Activated CD8-positive, alpha-beta T cell treated with anti-CD3 and anti-CD28 coated beads for 36 hours (primary cell): ENCODE measurements at places on chromosomes 1 and 21. TPM values are rescaled to one million over a fixed set of nuclear protein-coding genes. Genes with fewer than 3 reads are reported as not detected.
A peak's percentile ranks its signal among the peaks of the same experiment; 100 is the strongest.

- H3K27ac ChIP-seq = no peak overlapping the region
- peaks cover 18% of the 10 kb centered on the region for H3K4me1 ChIP-seq
- peaks cover 9% of the 10 kb centered on the region for H3K36me3 ChIP-seq
- H3K4me3 ChIP-seq = no peak overlapping the region
Measured at GRCh38 chr1:2312515-2313301, 78.6 kb downstream of the MORN1 start.

GRCh38 chr1:74375376-74375775 lies 137.0 kb downstream of the LRRC53 start:
- no peaks in the 10 kb centered on the region for H3K27me3 ChIP-seq
- H3K4me3 ChIP-seq = no peak overlapping the region
- no peaks in the 10 kb centered on the region for H3K36me3 ChIP-seq
- no peaks in the 10 kb centered on the region for H3K4me1 ChIP-seq
- H3K27ac ChIP-seq = no peak overlapping the region

DNA sequence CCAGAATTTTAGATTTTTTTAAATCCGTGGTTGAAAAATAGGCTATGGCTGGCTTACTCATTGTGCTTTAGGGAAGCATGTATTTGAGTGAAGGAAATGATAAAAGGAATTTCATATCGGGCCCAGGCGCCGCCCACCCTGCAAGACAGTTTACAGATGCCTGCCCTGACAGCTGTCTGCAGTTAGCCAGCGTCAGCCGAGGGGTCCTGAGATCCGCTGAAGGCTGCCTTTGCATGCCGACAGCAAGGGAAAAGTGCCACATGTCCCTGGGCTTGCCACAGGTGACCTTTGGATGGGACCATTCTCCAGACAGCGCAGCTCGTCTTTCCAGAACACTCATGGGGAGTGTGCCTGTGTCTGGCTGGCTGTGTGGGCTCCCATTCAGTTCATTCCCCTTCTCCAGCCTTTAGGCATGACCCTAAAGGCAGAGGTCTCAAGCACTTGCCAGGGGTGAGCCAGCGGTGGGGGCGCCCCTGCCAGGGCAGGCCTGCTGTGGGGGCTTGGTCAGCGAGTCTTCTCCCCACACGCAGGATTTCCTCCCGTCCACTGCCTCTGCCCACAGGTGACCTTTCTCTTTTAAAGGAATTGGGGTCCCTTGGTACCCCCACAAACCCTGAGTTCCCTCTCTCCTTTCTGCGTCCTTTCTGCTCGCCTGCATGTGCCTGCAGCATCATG lies 46.1 kb upstream of the TRAPPC10 start:
- H3K4me1 ChIP-seq = peaks cover 7% of the 10 kb centered on the region
- DNase-seq = no peak
- peaks cover 15% of the 10 kb centered on the region for H3K36me3 ChIP-seq
- H3K4me3 ChIP-seq = no peak overlapping the region
- H3K27me3 ChIP-seq = no peaks in the 10 kb centered on the region

DNA sequence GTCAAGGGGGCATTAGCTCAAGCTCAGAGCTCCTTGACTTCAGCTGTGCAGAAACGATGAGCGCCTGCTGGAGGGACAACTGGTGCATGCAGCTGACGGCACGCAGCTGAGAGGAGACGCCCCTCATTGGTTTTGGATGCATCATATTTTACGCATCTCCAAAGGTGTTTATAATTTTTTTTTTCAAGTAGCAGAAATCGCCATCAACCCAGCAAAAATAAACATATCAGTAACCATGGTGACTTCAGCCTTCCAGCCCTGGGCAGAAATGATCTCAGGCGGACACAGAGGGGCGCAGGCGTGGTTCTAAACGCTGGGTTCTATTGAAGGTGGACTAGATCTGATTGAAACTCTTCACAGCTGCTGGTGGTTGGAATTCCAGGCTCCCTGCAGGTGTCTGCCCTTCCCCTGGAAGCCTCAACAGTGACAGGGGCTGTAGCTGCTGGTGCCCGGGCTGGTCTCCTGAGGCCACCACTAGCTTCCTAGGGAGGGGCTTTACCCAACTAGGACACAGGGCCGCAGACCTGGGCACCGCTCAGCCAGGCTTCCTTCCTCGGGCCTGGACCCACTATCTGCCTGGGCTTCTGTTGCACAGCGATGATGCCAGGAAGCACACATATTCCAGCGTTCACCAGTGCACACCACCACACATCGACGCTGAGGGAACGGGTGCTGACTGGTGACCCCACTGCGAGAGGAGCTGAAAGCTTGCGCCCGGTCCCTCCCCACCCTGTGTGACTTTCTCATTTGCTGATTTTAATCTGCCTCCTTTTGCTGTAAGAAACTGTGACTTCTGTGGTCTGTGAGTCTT lies 63.7 kb upstream of the ABCG1 start:
- no peak for DNase-seq
- H3K27me3 ChIP-seq = no peaks in the 10 kb centered on the region
- H3K27ac ChIP-seq = no peak overlapping the region
- peaks cover 8% of the 10 kb centered on the region for H3K4me1 ChIP-seq
- H3K36me3 ChIP-seq = no peaks in the 10 kb centered on the region
- H3K4me3 ChIP-seq = no peak overlapping the region

- H3K4me3 ChIP-seq = no peak overlapping the region
- H3K4me1 ChIP-seq = no peaks in the 10 kb centered on the region
- H3K36me3 ChIP-seq = no peaks in the 10 kb centered on the region
- no peak for DNase-seq
- no peaks in the 10 kb centered on the region for H3K27me3 ChIP-seq
- H3K27ac ChIP-seq = no peak overlapping the region
Measured at GRCh38 chr21:39673736-39674135, 61.0 kb downstream of the B3GALT5 start.

GRCh38 chr1:248828845-248829244 lies 3.1 kb upstream of the SH3BP5L start:
- no peak overlapping the region for H3K4me3 ChIP-seq
- peaks cover 2% of the 10 kb centered on the region for H3K27me3 ChIP-seq
- H3K36me3 ChIP-seq = peaks cover 6% of the 10 kb centered on the region
- H3K27ac ChIP-seq = peak overlapping the region; percentile 28
- no peak for DNase-seq
- H3K4me1 ChIP-seq = peaks cover 21% of the 10 kb centered on the region

- H3K27me3 ChIP-seq = no peaks in the 10 kb centered on the region
- H3K27ac ChIP-seq = peak overlapping the region; percentile 91
- peaks cover 38% of the 10 kb centered on the region for H3K36me3 ChIP-seq
- H3K4me1 ChIP-seq = peaks cover 30% of the 10 kb centered on the region
- no peak for DNase-seq
Measured at GRCh38 chr1:28517649-28517999, 11.8 kb downstream of the RCC1 start.

GRCh38 chr1:170461762-170462384 lies 70.1 kb upstream of the GORAB start:
- H3K27me3 ChIP-seq = peaks cover 15% of the 10 kb centered on the region
- H3K4me1 ChIP-seq = no peaks in the 10 kb centered on the region
- DNase-seq = no peak
- H3K36me3 ChIP-seq = no peaks in the 10 kb centered on the region
- H3K4me3 ChIP-seq = no peak overlapping the region

- H3K36me3 ChIP-seq = no peaks in the 10 kb centered on the region
- H3K4me1 ChIP-seq = no peaks in the 10 kb centered on the region
- no peak overlapping the region for H3K4me3 ChIP-seq
- H3K27me3 ChIP-seq = no peaks in the 10 kb centered on the region
- no peak for DNase-seq
Measured at GRCh38 chr1:219041818-219042217, 131.9 kb upstream of the LYPLAL1 start.

GRCh38 chr1:200890027-200890426 lies 4.7 kb upstream of the INAVA start:
- H3K36me3 ChIP-seq = no peaks in the 10 kb centered on the region
- no peak overlapping the region for H3K27ac ChIP-seq
- H3K4me3 ChIP-seq = no peak overlapping the region
- H3K27me3 ChIP-seq = peaks cover 35% of the 10 kb centered on the region
- DNase-seq = no peak

DNA sequence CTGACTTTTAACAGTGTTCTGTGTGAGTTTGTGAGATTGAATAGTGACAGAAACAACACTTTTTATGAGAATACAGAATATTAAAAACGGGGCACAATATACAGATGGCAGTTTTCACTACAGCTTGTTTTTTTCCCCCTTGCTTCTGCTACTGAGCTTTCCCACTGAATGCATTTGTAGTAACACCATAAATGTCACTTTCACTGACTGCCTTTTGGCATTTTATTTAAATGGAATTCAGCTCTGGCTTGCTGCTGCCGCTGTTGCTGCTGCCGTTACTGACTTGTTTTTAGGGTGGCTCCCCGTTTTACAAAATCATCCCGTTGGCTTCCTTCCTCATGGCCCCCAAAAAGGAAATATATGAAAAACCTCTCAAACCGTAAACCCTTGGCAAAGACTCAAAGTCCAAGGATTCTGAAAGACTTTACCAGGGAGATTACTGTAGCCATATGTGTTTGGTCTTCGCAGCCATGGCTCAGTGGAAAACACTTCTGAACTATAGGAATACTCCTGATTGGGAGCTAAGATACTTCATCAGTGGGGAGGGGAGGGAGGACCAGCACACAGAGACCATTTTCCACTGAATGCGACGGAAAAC lies 151.0 kb downstream of the NUF2 start:
- DNase-seq = no peak
- no peaks in the 10 kb centered on the region for H3K27me3 ChIP-seq
- no peaks in the 10 kb centered on the region for H3K4me1 ChIP-seq

- H3K4me1 ChIP-seq = peaks cover 17% of the 10 kb centered on the region
- no peaks in the 10 kb centered on the region for H3K27me3 ChIP-seq
- DNase-seq = no peak
- H3K36me3 ChIP-seq = no peaks in the 10 kb centered on the region
- no peak overlapping the region for H3K27ac ChIP-seq
Measured at GRCh38 chr21:34609933-34610549, 4.9 kb downstream of the RCAN1 start.

DNA sequence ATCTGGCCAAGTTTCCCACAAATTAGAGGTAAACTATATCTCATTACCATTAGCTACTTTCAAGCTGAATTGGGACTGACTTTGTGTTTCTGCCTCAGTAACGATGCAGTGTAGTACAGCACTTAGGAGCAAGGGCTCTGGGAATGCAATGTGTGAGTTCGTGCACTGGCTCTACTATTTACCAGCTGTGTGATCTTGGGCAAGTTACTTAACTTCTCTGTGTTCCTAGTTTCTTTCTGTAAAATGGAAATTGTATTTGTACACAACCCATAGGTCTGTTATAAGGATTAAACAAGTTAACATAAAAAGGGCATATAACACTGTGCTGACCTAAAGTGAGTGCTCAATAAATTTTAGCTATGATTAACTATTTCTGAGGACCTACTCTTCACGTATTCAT lies 65.0 kb upstream of the CSF1 start:
- peaks cover 4% of the 10 kb centered on the region for H3K4me1 ChIP-seq
- no peak overlapping the region for H3K27ac ChIP-seq
- H3K36me3 ChIP-seq = no peaks in the 10 kb centered on the region
- no peaks in the 10 kb centered on the region for H3K27me3 ChIP-seq
- DNase-seq = no peak

GRCh38 chr1:147757015-147757990 lies 3.1 kb downstream of the GJA5 start:
- H3K4me1 ChIP-seq = peaks cover 8% of the 10 kb centered on the region
- no peaks in the 10 kb centered on the region for H3K36me3 ChIP-seq
- H3K27me3 ChIP-seq = no peaks in the 10 kb centered on the region
- no peak overlapping the region for H3K27ac ChIP-seq
- no peak overlapping the region for H3K4me3 ChIP-seq

GRCh38 chr1:21337928-21338572 lies 47.8 kb upstream of the ECE1 start:
- peak overlapping the region; percentile 55 for H3K27ac ChIP-seq
- peaks cover 93% of the 10 kb centered on the region for H3K4me1 ChIP-seq
- H3K27me3 ChIP-seq = no peaks in the 10 kb centered on the region
- DNase-seq = no peak
- H3K36me3 ChIP-seq = peaks cover 41% of the 10 kb centered on the region
- H3K4me3 ChIP-seq = no peak overlapping the region

- H3K4me1 ChIP-seq = no peaks in the 10 kb centered on the region
- H3K36me3 ChIP-seq = no peaks in the 10 kb centered on the region
- H3K4me3 ChIP-seq = no peak overlapping the region
Measured at GRCh38 chr1:88104886-88105285, 579.2 kb upstream of the PKN2 start.

GRCh38 chr1:183262628-183263200 lies 76.7 kb downstream of the LAMC2 start:
- H3K4me3 ChIP-seq = no peak overlapping the region
- H3K27ac ChIP-seq = no peak overlapping the region
- H3K36me3 ChIP-seq = no peaks in the 10 kb centered on the region
- DNase-seq = no peak
- H3K4me1 ChIP-seq = no peaks in the 10 kb centered on the region
- peaks cover 17% of the 10 kb centered on the region for H3K27me3 ChIP-seq

DNA sequence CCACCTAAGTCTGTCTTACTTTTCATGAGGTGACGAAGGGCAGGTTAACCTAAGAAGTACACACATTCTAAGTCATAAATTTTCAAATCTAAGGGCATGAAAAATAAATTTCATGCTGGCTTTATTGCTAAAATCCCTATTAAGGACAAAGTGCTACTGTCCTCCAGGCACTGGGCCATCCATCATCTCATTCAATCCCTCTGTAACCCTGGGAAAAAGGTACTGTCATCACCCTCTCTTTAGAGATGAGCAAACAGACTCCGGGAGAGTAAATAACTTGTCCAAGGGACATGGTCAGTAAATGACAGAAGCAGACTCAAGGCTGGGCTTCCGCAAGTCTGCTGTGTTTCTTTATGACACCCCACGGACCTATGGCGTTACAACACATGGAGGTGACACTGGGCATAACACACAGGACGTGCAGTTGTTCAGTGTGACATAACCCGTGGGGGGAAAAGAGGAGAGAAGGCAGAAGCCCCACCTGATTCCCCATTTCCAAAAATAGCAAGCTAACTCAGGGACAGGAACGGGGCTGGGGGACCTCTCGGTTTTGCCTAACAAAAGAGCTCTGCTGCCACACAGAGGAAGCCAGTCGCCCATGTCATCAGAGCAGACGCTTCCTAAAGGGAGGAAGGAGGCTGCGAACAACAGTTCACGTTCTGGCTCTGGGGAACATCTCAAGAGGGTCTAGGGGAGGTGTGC lies 12.5 kb upstream of the SRM start:
- no peaks in the 10 kb centered on the region for H3K27me3 ChIP-seq
- peak overlapping the region; percentile 57 for H3K27ac ChIP-seq
- peaks cover 61% of the 10 kb centered on the region for H3K36me3 ChIP-seq
- DNase-seq = no peak

Gene DNM3
- 0.58 TPM for total RNA-seq

Gene GSTM3
- total RNA-seq = 42.0 TPM

Gene GUCA2A
- total RNA-seq = not detected

Gene TMEM81
- 2.5 TPM for total RNA-seq

Gene C1orf185
- not detected for total RNA-seq

Gene UCK2
- 66.5 TPM for total RNA-seq

Gene LDLRAD1
- not detected for total RNA-seq

Gene CLDN14
- total RNA-seq = not detected
